Omental fat pad (tissue), 4 donors: ENCODE measurements at places on chromosomes 6 and 20.

GRCh38 chr6:35381132-35381531, 38.8 kb downstream of the PPARD start:
- no peak for DNase-seq

DNA sequence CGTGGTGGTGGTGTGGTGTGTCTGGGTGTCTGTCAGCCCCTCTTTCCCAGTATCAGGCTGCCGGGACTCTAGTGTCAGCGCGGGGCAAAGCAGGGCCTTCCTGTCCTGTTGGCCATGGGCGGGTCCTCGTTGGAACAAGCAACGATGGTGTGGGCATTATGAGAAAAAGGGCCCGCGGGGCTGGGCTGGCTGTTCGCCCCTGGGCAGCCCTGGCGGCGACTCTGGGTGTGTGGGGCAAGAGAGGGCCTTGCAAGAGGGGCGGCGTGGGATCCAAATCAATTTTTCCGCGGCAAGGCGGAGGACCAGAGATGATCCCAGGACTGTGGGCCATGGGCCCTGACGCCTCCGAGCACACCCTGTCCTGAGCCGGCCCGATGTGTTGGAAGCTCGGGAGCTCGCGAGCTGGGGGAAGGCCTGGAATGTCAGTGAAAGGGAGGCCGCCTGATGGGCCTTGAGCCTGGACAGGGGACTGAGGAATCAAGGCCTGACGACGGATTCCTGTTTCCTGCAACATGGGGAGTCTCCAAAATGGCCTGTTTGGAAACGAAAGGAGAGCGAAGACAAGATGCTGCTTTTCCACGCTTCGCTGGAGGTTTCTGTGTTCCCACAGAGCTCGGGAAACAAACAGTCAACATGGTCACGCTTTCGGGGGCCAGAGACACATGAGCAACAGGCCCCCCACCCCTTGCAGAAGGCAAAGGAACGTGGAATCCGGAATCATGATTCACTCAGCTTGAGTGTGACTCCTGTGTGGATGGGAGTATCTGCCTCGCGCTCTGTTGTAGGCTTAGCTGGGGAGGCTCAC, 364.7 kb upstream of the DEFB115 start:
- no peak for DNase-seq

- DNase-seq = no peak
Measured at GRCh38 chr20:49320460-49320859, 42.6 kb upstream of the ZNFX1 start.

DNA sequence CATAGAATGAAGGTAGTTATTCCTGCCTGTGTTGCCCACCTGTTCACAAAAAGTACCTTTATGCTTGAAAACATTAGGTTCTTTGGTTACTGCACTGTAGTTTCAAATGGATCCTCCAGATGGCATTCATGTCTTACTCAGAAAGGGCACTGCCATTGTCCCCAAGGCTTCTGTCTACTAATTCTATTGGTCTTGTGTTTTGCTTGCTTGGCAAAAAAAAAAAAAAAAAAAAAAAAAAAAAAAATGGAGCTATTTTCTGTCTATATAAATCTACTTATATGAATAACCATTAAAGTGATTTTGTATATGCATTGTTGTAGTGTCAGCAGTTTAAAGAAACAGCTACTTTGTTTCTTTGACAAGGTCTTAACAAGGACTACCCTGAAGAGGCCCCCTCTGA, 12.7 kb upstream of the EFHC1 start:
- no peak for DNase-seq

- DNase-seq = no peak
Measured at GRCh38 chr6:139262519-139263300, 29.1 kb downstream of the TXLNB start.

DNA sequence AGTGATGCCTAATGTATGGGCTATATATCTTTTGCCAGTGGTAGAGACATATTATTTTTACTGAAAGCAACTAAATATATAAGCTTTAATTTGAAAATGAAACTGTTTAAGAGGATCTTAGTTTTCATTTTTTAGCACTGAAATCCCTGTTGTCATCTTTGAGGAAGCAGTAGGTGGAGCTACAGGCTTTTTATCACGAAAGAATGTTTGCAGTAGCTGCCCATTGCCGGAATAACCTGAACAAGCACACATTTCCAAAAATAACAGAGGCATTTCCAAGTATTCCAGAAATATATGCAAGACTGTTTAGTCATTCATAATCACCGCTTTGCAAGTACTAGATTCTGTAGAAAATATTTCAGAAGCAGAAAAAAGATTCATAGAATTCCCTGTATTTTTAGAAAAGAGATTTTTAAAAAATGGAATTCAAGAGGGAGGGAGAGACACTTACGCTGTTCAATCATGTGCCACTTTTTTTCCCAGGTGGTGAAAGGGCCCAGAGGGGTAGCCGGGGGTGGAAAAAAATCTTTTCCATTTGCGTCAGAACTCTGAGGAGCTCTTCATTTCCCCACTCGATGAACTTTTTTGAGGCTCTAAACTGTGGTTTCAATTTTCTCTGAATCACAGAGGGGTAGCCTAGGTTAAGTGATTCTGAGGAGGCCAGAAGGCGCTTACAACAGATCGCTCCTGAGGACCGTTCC, 142.5 kb upstream of the FERMT1 start:
- DNase-seq = no peak

DNA sequence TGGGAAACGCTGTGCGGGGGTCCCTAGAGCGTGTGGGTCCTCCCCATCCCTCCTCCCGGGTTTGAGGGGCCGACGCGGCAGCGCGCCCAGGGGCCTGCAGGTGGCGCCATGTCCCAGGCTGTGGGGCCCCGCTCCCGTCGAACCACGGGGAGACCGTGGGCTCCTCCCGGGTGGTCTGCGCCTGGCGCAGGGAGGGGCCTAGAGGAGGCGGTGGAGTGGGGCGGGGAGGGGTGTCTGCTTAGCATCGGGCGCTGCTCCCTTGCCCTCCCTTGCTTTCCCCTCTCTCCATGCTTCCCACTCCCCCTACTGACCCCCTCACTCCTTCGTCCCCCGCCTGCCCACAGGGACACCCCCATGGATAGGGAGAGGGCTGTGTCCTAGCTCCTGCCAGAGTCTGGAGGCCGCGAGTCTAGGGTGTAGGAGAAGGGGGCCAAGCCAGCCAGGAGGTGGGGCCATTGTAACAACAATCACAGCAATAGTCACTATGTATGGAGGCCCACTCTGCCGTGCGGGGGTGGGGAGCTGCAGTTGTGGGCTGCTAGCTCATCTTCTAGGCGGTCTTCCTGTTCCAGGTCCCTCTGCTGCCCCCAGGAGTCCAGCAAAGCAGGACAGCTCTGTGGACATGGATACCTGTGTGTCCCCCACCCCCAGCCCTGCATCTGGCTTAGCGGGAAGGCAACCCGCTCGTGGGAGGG, 51.7 kb downstream of the CHMP4B start:
- no peak for DNase-seq

- no peak for DNase-seq
Measured at GRCh38 chr6:2378046-2378657, 132.7 kb upstream of the GMDS start.

GRCh38 chr6:101108286-101108685, 227.2 kb upstream of the ASCC3 start:
- DNase-seq = no peak

GRCh38 chr6:63392092-63392724, 72.4 kb upstream of the LGSN start:
- no peak for DNase-seq

DNA sequence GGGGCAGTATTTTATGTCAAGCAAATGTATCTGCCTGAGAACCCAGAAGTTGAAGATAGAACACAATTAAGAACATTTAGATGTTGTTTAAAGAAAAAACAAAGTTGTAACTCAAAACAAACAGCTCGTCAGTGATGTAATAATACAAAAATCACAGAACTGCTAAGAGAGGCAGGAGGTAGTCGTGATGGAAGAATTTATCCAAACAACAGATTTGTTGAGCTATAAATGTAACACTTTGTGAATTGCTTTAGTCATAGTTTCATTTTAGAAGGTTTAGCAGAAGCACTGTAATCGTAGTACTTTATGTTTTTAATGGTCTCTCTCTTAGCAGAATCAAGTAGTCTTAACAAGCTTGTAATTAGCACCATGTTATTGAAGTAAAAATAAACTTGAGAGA, 73.6 kb downstream of the SCAF8 start:
- no peak for DNase-seq

DNA sequence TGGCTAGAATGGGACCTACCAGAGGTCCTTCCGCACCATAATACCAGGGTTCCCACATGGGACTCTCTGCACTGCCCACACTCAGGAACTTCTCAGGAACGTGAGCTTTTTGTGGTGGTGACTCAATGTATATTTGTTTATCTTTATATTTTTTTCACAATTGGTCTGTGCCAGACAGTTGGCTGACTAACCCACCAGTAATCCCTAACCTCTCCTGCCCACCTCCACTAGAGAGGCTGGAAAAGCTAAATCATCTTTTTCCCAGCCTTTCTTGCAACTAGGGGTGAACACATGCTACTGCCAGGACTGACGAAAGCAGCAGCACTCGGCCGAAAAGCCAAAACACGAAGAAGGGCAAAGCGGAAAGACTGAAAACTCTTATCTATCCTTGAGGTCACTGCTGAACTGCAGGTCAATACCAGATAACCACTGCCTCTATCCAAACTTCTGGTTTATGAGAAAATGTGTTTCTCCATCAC, 112.9 kb downstream of the TRERF1 start:
- no peak for DNase-seq

- DNase-seq = no peak
Measured at GRCh38 chr6:148289153-148289552, 53.5 kb upstream of the SASH1 start.

DNA sequence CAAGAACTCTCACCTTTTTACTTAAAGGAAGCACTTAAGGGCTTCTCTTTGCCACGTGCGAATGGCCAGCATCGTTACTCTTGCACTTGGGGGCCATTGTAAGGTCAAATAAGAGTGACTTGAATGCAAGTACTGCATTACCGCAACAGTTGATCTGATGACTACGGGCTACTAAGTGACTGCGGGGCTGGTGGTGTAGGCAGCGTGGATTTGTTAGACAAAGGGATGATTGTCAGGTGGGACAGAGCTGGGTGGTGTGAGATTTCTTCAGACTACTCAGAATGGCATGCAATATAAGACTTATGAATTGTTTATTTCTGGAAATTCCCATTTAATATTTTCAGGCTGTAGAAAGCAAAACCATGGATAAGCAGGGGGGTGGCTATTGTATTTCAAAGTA, 199.7 kb upstream of the UST start:
- no peak for DNase-seq

GRCh38 chr6:3410385-3411360, 46.2 kb downstream of the SLC22A23 start:
- DNase-seq = peak; percentile 56

DNA sequence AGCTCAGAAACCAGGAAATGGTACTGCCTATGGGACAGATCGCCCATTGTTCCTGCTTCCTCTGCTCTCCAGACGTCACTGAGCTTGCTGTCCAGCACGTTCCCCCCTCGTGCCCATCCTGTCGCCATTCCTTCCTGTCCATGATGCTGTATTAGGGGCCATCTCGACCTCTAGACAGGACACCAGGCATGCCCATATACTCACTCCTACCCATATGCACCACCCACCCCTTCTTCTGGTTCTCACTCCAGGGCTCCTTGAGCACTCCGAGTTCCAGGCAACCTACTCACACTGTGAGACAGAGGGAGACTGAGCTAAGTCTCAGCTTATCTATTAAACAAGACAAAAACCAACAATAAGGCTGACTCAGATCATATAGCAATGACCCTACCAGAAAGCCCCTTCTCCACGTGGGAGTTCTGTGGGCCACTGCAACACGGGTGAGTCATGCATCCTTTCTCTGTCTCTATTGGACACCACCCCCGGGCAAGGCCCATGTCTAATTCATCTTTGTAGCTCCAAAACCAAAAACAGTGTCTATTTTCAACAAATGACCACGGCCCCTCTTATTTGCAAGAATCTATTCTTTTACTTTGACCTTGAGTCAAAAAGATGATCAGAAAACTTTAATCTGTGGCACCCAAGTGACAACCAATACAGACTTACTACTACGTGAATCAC, 65.7 kb downstream of the PSMG4 start:
- no peak for DNase-seq

GRCh38 chr20:51378171-51378928, 164.2 kb downstream of the NFATC2 start:
- no peak for DNase-seq

DNA sequence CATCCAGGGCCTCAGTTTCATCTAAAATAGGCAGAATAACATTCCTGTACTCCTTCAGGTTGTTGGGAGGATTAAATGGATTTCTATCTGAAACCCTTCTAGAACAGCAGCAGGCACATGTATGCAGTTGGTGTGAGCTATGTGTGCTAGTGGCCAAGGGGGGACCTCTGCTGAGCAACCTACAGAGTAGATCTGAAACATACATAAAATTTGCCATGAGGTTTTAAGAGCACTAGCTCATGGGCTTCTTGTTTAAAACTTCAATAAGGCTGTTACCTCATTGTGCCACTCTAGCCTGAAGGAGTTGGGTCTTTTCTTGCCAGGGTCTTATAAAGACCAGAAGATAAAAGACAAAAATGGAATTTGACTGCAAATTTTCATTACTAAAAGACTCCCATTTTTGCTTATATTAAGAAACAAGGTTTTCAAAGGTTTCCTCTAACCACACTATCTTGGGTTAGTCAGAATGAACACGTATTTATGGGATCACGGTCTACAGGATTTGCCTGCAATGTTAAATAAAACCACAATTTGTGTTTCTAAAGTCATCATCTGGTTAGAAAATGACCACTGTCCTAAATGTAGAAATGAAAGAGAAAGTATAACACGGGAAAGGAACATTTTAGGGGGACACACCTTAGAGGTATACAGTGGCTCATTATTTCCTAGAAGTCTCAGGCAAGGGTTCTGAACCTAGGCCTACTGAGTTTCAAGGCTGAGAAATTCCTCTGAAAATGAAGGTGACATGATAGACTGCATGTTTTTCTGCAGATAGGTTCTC, 144.9 kb upstream of the OLIG3 start:
- no peak for DNase-seq

GRCh38 chr6:25458485-25458884, 179.3 kb downstream of the CARMIL1 start:
- no peak for DNase-seq

- no peak for DNase-seq
Measured at GRCh38 chr20:37914672-37915433, 11.9 kb downstream of the VSTM2L start.

GRCh38 chr6:67544851-67545452, 1090.1 kb upstream of the ADGRB3 start:
- DNase-seq = no peak

GRCh38 chr6:82410151-82410648, 46.6 kb downstream of the TPBG start:
- no peak for DNase-seq

- no peak for DNase-seq
Measured at GRCh38 chr6:106120006-106120405, 33.9 kb downstream of the PRDM1 start.

DNA sequence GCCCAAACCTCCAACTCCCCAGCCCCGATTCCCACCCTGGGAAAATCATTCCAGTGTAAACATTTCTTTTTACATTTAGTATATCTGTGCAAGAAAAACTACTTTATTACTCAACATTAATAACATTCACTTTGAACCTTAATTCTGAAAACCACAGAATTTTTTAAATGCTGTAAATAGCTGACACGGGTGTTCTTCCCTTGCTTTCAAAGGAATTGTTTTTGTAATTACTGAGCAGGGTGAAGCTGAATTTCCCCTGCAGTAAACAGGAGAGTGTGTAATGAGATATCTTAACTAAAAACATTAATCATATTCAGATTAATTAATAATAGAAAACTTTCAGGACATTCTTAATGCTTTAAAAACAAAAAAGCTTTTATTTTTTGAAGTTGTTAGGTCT, 99.3 kb upstream of the CITED2 start:
- no peak for DNase-seq
